Activated CD8-positive, alpha-beta memory T cell treated with anti-CD3 and anti-CD28 coated beads, Interleukin-2, amount 10 ng/mL, durations not matched to agents 7 days and 5 days (primary cell): ENCODE measurements at places on chromosomes 3 and 15. TPM values are rescaled to one million over a fixed set of nuclear protein-coding genes. Genes with fewer than 3 reads are reported as not detected.

DNA sequence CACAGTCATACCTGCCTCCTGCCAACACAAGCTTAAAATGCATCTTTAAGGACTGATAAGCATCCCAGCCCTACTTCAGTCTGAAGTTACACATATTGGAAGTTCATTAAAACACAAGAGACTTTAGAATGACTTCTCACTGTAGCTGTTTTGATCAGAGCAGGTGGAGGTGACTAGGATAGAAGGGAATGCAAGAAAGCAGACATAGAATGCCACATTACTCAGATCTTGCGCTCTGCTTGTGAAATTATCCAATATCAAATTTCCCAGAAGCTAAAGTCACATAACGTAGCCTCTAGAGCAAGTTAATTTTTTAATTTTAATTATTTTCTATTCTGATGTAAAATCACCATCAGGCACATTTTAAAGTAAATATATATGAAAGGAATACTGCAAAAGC is 306.5 kb downstream of the PLOD2 start:
- DNase-seq: no peak
- H3K27ac ChIP-seq: no peak overlapping the region
- H3K36me3 ChIP-seq: no peaks in the 10 kb centered on the region
- no peaks in the 10 kb centered on the region for H3K4me1 ChIP-seq
- no peak overlapping the region for H3K4me3 ChIP-seq
- no peaks in the 10 kb centered on the region for H3K27me3 ChIP-seq

The ANKRD34C gene
- total RNA-seq: not detected

GRCh38 chr3:95343228-95343627 is 1280.4 kb downstream of the NSUN3 start:
- no peak overlapping the region for H3K4me3 ChIP-seq
- no peak overlapping the region for H3K27ac ChIP-seq
- no peaks in the 10 kb centered on the region for H3K4me1 ChIP-seq
- no peak for DNase-seq
- no peaks in the 10 kb centered on the region for H3K27me3 ChIP-seq
- H3K36me3 ChIP-seq: no peaks in the 10 kb centered on the region

DNA sequence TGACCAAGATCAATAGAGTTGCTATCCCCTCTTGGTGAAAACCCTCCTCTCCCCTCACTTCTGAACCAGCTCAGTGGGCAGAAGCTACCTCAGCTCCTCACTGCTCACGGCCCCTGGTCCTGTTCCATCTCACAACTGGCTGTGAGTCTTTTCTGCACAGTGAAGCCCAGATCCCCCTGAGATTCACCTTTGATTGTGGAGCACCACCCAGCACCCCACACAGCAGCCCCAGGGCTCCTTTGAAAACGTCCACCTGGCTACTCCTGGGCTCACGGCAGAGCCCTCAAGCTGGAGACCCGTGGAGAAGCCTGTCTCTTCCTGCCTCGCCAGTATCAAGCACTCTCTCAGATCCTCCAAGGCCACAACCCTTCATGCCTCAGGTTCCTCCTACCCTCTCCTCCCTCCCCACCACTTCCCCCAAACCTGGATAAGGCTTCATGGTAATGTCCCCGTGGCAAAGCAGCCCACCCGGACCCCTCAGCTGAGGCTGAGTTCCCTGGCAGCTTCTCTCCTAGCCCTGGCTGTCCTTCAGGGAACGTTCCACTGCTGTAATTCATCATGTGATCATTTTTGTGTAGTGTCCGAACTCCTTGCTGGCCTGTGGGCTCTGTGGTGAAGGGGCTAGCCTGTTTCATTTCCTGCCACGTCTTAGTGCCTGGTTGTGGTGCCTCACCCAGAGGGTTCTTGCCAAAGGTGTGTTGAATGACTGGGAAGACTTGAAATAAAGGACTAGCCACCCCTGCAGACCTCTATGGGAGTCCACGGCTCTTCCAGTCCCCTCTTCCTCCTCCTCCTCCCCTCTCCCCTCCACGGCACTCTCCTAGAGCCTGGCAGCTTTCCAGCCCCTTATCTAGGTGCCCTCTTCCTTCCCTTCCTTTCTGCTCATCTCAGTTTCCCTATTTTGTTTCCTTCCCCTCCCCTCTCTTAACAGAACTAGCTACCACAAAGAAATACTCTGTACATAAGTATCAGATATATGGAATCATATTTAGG is 44.5 kb downstream of the KY start:
- H3K4me3 ChIP-seq: no peak overlapping the region
- peak; percentile 35 for DNase-seq
- no peaks in the 10 kb centered on the region for H3K36me3 ChIP-seq

- H3K36me3 ChIP-seq: no peaks in the 10 kb centered on the region
- H3K27me3 ChIP-seq: no peaks in the 10 kb centered on the region
- H3K4me1 ChIP-seq: peaks cover 49% of the 10 kb centered on the region
- peak overlapping the region; percentile 84 for H3K27ac ChIP-seq
- no peak for DNase-seq
Measured at GRCh38 chr15:73930371-73930770, 4.1 kb downstream of the LOXL1 start.

- no peaks in the 10 kb centered on the region for H3K36me3 ChIP-seq
- H3K4me1 ChIP-seq: no peaks in the 10 kb centered on the region
- no peak overlapping the region for H3K27ac ChIP-seq
- H3K27me3 ChIP-seq: no peaks in the 10 kb centered on the region
- DNase-seq: no peak
Measured at GRCh38 chr3:141070229-141070628, 19.1 kb downstream of the SPSB4 start.

DNA sequence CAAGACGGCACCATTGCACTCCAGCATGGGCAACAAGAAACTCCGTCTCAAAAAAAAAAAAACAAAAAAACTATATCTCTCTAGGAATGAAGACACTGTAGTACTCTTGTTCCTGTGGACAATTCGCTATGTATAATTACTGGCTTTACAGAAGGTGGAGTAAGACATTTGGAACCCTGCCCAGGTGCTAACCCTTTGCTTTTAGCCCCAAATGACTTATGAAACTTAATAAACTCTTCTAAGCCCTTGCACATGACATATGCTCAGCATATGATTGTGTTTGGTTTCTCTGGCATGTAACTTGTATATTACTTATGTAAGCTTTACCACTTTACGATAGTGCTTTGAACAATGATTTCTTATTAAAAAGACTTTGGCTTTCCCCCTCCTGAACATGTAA is 27.3 kb upstream of the PRTG start:
- H3K27ac ChIP-seq: no peak overlapping the region
- H3K4me1 ChIP-seq: peaks cover 7% of the 10 kb centered on the region

DNA sequence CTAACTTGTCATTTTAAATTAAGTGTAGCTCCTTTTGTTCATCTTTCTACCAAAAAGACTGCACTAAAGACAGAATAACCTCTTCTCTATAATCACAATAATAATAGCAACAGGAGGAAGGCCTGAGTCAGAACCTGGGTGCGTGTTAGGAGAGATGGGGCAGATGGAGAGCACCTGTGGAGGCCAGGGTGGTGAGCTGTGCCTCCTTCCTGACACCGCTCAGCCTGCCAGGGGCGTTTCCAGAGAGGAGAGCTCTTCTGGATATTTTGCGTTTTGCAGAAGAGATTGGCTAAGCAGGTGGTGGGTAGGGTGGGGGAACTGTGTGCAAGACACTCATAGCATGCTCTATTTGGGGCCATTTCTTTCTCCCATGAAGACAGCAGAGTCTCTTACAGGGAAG is 83.5 kb downstream of the MEGF11 start:
- peaks cover 19% of the 10 kb centered on the region for H3K27me3 ChIP-seq
- DNase-seq: no peak
- no peaks in the 10 kb centered on the region for H3K4me1 ChIP-seq
- no peaks in the 10 kb centered on the region for H3K36me3 ChIP-seq
- H3K27ac ChIP-seq: no peak overlapping the region

- H3K4me3 ChIP-seq: no peak overlapping the region
- no peak overlapping the region for H3K27ac ChIP-seq
- peak; percentile 11 for DNase-seq
- H3K36me3 ChIP-seq: no peaks in the 10 kb centered on the region
- peaks cover 72% of the 10 kb centered on the region for H3K27me3 ChIP-seq
Measured at GRCh38 chr15:68435966-68436365, 4.0 kb upstream of the ITGA11 start.

- no peak overlapping the region for H3K27ac ChIP-seq
- no peak overlapping the region for H3K4me3 ChIP-seq
Measured at GRCh38 chr15:72835294-72835890, 51.8 kb upstream of the ADPGK start.

- no peak overlapping the region for H3K4me3 ChIP-seq
- no peak overlapping the region for H3K27ac ChIP-seq
- H3K36me3 ChIP-seq: peaks cover 1% of the 10 kb centered on the region
- no peak for DNase-seq
- peaks cover 25% of the 10 kb centered on the region for H3K27me3 ChIP-seq
- peaks cover 14% of the 10 kb centered on the region for H3K4me1 ChIP-seq
Measured at GRCh38 chr3:105359098-105359762, 7.5 kb upstream of the ALCAM start.

The AP3B2 gene
- not detected for total RNA-seq

GRCh38 chr3:177195242-177195991 is 1.9 kb downstream of the TBL1XR1 start:
- DNase-seq: no peak
- H3K4me1 ChIP-seq: peaks cover 60% of the 10 kb centered on the region
- peaks cover 35% of the 10 kb centered on the region for H3K36me3 ChIP-seq
- H3K27me3 ChIP-seq: no peaks in the 10 kb centered on the region
- peak overlapping the region; percentile 95 for H3K27ac ChIP-seq
- peak overlapping the region; percentile 95 for H3K4me3 ChIP-seq

- H3K4me1 ChIP-seq: peaks cover 13% of the 10 kb centered on the region
- peaks cover 21% of the 10 kb centered on the region for H3K27me3 ChIP-seq
- no peak for DNase-seq
- H3K4me3 ChIP-seq: no peak overlapping the region
- H3K27ac ChIP-seq: no peak overlapping the region
Measured at GRCh38 chr15:94164971-94165370, 66.4 kb upstream of the MCTP2 start.

The KNG1 gene
- not detected for total RNA-seq

DNA sequence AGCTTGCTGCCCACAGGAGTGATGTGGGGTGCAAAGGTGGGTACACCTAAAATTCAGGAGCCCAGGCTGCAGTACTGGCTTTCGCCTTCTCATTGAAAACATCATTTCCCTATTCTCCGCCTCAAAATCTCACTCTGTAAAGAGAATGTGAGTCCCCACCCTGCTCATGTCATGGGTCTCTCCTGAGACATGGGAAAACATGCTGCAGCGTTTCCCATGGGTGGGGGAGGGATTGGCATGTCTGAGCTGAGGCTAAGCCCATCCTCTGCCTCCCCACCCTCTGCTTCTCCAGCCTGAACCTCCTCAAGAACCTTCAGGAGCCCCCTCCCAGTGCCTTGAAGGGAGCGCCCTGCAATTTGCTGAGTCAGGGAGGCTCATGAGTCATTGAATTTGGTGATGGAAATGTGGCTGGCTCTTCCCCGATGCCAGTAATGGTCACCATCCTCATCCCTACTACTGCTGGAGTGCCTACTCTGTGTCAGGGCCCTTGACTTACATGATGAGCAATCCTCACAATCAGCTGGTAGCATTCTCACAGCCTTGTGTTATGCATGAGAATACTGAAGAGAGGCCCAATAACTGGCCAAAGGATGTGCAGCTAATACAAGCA is 28.8 kb downstream of the WNT5A start:
- no peak overlapping the region for H3K4me3 ChIP-seq
- H3K27me3 ChIP-seq: no peaks in the 10 kb centered on the region
- no peaks in the 10 kb centered on the region for H3K4me1 ChIP-seq
- DNase-seq: no peak
- no peak overlapping the region for H3K27ac ChIP-seq

GRCh38 chr15:70126362-70126761 is 28.6 kb upstream of the TLE3 start:
- H3K27ac ChIP-seq: no peak overlapping the region
- H3K27me3 ChIP-seq: peaks cover 38% of the 10 kb centered on the region
- H3K4me1 ChIP-seq: no peaks in the 10 kb centered on the region
- no peak overlapping the region for H3K4me3 ChIP-seq
- no peak for DNase-seq
- H3K36me3 ChIP-seq: no peaks in the 10 kb centered on the region

The ASB14 gene
- total RNA-seq: not detected

DNA sequence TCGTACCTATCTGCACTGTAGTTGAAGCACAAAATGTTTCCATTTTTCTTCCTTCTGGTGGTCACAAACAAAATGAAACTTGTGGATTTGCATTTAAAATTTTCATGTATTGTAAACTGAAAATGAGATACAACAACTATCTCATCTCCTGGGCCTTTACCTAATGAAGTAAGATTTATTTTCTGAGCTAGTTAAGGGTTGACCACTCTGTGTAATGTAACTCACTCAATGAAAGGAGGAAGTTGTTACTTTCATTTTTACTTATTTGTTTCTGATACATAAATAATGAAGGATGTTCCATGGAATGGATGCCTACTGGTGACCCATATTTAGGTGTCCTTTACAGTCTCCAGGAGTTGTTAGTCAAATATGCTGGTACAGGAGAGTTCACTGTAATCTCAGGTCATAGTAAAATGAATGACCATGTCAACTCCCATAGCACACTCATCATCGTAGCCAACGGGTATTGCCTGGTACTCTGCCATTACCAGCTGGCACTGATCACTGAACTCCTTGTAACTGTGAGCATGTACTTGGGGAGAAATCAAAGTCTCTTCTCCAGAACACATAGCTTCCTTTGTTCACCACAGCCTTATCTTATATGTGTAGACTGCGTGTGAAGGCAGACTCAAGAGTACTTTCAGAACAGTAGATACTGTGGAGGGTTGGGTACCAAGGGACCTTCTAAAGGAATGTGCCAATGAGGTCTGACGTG is 474.2 kb upstream of the ROBO2 start:
- DNase-seq: no peak
- H3K4me3 ChIP-seq: no peak overlapping the region
- no peaks in the 10 kb centered on the region for H3K27me3 ChIP-seq
- no peaks in the 10 kb centered on the region for H3K36me3 ChIP-seq
- H3K27ac ChIP-seq: no peak overlapping the region

DNA sequence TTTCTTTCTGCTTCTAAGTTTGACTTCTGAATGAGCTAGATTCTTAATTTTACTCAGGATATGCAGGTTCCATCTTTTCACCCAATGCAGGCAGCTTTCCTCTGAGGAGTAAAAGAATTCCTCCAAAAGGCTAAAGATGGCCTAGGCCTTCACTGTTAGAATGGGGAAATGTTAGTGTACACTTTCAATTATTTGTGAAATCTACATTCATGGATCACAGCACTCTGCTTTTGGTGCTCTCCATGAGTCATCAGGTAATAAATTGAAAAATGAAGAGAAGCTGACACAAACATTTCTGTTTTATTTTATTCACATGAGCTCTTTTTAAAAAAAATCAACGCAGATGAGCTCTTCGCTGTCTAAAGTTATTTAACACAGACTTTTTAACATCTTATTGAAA is 502.5 kb upstream of the GOLIM4 start:
- H3K27me3 ChIP-seq: no peaks in the 10 kb centered on the region
- no peak overlapping the region for H3K4me3 ChIP-seq
- H3K4me1 ChIP-seq: no peaks in the 10 kb centered on the region

The CCR1 gene
- total RNA-seq: 35.3 TPM

The STAC gene
- not detected for total RNA-seq

The NLGN1 gene
- not detected for total RNA-seq

DNA sequence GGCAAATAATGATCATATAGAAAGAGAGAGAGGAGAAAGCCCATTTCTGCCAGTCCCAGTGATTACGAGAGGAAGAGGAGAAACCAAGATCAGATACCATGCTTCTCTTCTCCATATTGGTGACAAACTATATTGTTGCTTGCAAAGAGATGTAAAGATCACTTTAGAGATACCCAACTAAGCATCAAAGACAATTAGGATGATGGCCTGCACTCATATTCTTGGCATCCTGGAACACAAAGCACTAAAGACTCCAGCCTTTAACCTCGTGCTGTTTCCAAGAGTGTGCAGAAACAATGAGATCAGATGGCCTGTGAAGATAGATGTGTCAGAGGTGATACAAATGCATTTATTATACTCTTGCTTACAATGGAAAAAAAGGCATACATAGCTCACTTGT is 170.7 kb upstream of the TP63 start:
- H3K27me3 ChIP-seq: no peaks in the 10 kb centered on the region
- no peak for DNase-seq
- no peak overlapping the region for H3K4me3 ChIP-seq
- no peaks in the 10 kb centered on the region for H3K4me1 ChIP-seq

The VPS13C gene
- 68.9 TPM for total RNA-seq
